Neural progenitor cell (in vitro differentiated cells): ENCODE measurements at places on chromosomes 3 and 15. TPM values are rescaled to one million over a fixed set of nuclear protein-coding genes. Genes with fewer than 3 reads are reported as not detected.

GRCh38 chr15:36914960-36915808 lies 185.2 kb downstream of the MEIS2 start:
- DNase-seq: no peak

- no peak for DNase-seq
These were observed 257.1 kb downstream of the UACA start for GRCh38 chr15:70505936-70506912.

GRCh38 chr3:89165636-89166263 lies 58.3 kb downstream of the EPHA3 start:
- peak; percentile 72 for DNase-seq

DNA sequence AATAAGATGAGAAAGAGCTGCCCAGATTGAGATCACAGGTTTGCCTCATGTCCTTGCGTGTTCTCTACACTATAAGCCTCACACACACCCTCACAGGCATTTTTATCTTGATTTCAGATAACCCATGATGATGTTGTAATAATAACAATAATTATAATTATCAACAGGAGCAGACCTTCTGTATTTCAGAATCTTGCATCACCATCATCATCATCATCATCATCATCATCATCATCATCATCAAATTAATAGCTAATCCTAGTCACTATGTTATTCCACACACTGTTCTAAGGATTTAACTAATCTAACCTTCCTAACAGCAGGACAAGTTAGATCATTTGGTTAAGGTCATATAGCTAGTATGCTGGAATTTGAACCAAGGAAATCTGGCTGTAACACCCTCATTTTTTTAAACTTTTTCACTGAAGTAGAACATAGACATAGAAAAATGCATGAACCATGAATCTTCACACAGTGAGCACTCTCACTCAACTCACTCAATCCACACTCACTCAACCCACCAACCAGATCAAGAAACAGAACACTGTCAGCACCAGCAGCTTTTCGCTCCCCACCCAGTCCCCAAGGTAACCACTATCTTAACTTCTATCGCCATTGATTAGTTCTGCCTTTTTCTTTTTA lies 1.8 kb upstream of the SH2D7 start:
- DNase-seq: no peak

DNA sequence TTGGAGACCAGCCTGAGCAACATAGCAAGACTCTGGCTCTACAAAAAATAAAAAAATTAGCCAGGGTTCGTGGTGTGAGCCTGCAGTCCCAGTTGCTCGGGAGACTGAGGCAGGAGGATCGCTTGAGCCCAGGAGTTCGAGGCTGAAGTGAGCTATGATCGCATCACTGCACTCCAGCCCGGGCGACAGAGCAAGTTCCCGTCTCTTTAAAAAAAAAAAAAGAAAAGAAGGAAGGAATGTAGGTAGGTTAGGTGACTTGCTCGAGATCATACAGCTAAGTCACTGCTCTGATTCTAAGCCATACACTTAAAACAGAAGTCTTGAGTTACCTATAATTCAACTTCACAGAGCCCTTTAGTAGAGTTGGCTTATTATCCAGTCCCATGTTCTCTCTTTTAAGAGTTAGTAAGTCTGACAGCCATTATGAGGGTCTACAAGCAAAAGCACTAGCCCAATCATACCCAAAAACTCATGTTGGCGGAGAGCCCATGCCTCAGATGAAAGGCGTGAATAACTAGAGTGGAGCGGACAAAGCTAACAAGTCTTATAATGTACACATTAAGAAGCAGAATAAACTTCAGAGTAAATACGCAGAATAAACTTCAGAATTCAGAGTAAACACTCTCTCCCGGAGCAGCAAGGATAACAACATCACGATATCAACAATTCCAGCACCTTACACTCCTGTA lies 768 bp downstream of the AAGAB start:
- DNase-seq: no peak

DNA sequence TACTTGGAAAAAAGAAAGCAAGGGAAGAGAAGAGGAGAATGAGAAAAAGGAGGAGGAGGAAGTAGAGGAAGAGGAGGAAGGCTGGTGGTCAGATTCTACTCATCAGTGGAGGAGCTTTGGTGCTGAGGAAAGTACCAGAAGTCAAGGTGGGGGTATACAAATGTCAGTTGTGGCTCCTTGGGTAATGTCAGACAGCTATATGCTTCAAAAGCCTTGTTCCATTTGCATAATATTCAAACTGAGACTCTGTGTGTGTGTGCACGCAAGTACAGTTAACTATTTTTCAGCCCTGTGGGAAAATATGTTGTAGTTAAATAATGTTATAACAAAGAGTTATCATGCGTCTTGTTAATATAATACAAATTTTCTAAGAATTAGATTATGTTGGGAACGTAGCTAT lies 609.7 kb downstream of the PDCD6IP start:
- DNase-seq: no peak

DNA sequence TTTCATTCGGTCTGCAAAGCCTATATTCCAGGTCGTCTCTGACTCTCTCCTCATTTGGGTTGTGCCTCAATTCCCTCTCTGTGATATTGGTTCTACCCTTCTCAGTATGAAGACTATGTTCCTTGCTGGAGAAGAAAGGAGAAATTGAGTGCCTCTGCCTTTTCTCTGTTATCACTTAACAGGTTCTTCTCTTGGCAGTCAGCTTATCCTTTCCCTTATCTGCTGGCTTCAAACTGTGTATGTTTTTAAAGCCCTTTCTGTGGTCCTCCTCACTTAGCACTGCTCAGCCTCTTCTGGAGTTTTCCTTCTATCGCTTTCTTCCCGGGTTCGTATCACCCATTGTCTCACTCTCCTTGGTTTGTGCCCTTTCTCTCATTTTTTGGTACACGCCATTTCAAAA lies 65.3 kb upstream of the FSTL1 start:
- no peak for DNase-seq

GRCh38 chr15:40516322-40516721 lies 45.5 kb downstream of the CHST14 start:
- no peak for DNase-seq

- DNase-seq: no peak
These were observed 86.8 kb downstream of the LIPC start for GRCh38 chr15:58518626-58519025.

DNA sequence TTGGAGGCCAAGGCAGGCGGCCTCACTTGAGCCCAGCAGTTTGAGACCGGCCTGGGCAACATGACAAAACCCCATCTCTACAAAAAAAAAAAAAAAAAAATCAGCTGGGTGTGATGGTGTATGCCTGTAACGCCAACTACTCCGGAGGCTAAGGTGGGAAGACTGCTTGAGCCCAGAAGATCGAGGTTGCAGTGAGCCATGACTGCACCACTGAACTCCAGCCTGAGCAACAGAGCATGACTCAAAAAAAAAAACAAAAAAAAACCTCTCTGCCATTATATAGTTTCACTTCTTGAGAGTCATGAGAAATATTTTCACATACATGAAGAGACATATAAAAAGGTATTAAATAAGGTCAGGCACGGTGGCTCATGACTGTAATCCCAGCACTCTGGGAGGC lies 45.9 kb upstream of the CP start:
- DNase-seq: no peak

DNA sequence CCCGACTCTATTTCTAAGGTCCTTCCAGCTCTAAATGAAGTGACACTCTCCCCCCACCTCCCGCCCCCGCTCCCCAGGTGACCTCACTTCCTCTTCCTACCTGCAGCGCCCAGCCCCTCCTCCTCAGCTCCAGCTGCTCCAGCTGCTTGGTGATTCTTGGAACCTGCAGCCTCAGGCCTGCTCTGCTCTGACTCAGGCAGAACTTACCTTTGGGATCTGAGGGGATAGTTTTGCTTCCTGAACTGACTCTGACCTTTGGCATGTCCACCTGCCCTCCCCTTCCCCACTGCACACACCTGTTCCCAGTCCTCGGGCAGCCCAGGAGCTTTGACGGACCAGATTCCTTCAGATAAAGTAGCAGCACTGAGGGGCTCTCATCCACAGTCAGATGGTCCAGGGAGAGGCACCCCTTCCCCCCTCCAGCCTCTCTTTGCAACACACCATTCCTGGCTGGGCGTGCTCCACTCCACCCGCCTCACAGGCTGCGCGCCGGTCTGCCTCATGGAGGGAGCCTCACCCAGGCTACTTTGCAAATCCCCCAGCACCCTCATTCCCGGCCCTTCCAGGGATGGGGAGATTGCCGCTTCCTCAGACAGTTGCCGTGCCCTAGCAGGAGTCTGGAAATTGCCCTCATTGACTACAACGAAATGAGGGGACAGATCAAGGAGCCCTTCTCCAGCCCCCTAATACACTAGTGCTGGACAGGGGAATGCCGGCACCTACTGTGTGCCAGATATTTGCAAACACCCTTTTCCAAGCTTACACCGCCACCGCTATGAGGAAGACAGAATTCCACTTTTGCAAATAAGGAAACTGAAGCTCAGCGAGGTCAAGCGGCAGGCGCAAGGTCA lies 692 bp upstream of the C15orf39 start:
- peak; percentile 38 for DNase-seq

- DNase-seq: no peak
These were observed 193.8 kb upstream of the GOLIM4 start for GRCh38 chr3:168289471-168290008.

GRCh38 chr3:159548675-159549335 lies 439.8 kb upstream of the IL12A start:
- no peak for DNase-seq

The YEATS2 gene
- total RNA-seq: 72.1 and 75.3 TPM in 2 replicates

The KNG1 gene
- not detected in 2 replicates for total RNA-seq

The ABI3BP gene
- not detected in 2 replicates for total RNA-seq

The GOLGA6B gene
- total RNA-seq: not detected in 2 replicates

The DNAJC13 gene
- 35.7 and 36.3 TPM in 2 replicates for total RNA-seq

The FANCD2OS gene
- not detected in 2 replicates for total RNA-seq

The TMC3 gene
- total RNA-seq: 0.09 and 0.13 TPM in 2 replicates

The CCDC9B gene
- total RNA-seq: 0.25 TPM in 1 of 2 replicates, not detected in the other
